Activated CD4-positive, alpha-beta T cell treated with anti-CD3 and anti-CD28 coated beads, Interleukin-2, amount 10 ng/mL, durations not matched to agents 24 days and 14 days (primary cell): ENCODE measurements at places on chromosomes 6 and 20. TPM values are rescaled to one million over a fixed set of nuclear protein-coding genes. Genes with fewer than 3 reads are reported as not detected.

The ZC3H12D gene
- total RNA-seq, result 79.6 and 79.8 TPM in 2 replicates

The SYCP2 gene
- total RNA-seq, result 5.2 and 5.3 TPM in 2 replicates

GRCh38 chr20:37066168-37066567 lies 29.6 kb downstream of the RBL1 start:
- no peak for DNase-seq

- no peak for DNase-seq
These were observed 54.1 kb downstream of the MYH7B start for GRCh38 chr20:35009665-35010328.

- no peak for DNase-seq
These were observed 406.3 kb downstream of the PREX1 start for GRCh38 chr20:48421547-48421946.

- no peak for DNase-seq
These were observed 35.2 kb downstream of the BMP6 start for GRCh38 chr6:7761051-7761450.
